ENCODE measurements at places on chromosomes 2 and 18.
A peak's percentile ranks its signal among the peaks of the same experiment; 100 is the strongest.

GRCh38 chr18:35117951-35118411, 76.8 kb downstream of the MAPRE2 start:
- no peak for DNase-seq

GRCh38 chr2:151918308-151918707, 90.1 kb upstream of the ARL5A start:
- DNase-seq = no peak

DNA sequence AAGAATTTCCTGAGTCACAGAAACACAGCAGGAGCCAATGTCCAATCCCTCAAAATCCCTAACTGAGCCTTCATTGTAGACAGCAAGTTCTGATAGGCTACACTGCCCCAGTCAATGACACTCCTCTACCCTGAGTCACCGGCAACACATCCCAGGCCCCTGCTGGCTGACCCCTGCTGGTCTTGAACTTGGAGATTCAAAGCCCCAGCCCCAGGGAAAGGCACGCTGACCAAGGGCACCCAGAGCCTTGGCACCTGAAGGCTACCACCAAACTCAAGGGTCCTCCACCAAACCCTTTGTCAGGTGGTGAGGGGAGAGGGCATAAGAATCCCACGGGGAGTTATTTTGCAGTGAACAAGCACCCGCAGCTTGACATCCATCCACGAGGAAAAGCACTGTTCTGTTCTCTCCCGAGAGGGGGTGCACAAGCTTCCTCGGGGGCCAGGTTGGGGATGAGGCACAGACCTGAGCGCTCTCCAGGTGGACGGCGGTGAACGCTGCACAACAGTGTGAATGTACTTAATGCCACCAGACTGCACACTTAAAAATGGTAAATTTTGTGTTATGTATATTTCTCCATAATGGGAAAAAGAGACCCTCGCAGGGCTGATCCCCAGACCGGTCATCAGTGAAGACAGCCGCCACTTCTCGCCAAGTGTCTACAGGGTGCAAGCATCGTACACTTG, 46.9 kb downstream of the TFCP2L1 start:
- DNase-seq = no peak

DNA sequence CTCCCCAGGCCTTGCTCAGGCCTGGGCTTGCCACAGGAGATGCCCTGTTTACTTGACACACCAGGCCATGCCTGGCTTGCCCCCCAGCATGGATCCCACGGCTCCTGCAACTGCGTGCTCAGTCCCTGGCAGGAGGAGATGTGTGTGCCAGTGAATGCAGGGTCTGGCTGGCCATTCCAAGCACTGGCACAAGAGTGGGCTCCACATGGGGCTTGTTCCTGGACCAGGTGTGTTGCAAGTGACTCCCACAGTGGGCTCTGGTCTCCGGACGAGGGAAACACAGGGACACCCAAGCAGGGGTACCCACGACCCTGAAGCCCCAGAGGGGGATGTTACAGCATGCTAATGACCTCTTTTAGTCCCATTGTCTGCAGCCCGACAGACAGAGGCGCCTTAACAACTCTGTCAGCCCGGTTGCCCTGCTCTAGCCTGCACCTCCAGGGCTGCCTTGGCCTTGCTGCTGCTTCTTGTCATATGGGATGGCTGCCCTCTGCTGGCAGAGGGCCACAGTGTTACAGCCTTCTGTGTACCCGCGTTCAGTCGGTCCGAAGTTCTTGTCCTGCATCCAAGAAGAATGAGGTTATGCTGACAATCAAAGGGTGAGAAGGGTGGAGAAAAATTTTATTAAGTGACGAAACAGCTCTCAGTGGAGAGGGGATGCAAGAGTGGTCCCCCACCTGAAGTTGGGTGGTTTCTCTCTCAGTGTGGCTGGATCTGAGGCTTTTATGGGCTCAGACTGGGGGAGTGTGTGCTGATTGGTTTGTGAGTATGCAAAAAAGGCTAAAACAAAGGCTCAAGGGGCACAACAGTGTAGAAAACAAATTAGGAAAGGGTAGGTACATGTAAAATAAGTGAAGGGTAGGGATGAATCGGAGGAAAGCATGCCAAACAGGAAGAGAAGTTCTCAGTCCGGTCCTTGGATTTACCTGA, 180.4 kb downstream of the MBD5 start:
- peak; percentile 63 for DNase-seq

- DNase-seq = no peak
These were observed 136.6 kb downstream of the MTCL1 start for GRCh38 chr18:8841781-8842485.

- no peak for DNase-seq
These were observed 10.1 kb upstream of the ATP8B1 start for GRCh38 chr18:57813245-57813644.

DNA sequence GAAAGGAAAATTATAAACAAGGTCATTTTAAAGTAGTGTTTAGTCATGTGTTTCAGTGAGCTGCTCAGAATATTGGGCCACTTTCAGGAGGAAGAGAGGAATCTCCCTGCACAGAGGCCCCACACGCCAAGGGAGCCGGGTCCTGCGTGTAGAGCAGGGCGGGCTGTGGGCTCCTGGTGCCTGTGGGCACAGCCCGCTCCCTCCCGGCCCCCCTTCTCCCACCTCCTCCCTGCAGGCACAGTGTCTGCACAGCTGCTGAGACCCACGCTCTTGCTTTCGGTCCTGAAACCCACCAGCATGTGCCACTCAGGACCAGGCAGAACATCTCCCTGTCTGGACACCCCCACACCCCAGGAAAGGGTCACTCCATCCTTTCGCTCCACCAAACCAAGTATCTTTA, 167.6 kb upstream of the SALL3 start:
- DNase-seq = no peak

DNA sequence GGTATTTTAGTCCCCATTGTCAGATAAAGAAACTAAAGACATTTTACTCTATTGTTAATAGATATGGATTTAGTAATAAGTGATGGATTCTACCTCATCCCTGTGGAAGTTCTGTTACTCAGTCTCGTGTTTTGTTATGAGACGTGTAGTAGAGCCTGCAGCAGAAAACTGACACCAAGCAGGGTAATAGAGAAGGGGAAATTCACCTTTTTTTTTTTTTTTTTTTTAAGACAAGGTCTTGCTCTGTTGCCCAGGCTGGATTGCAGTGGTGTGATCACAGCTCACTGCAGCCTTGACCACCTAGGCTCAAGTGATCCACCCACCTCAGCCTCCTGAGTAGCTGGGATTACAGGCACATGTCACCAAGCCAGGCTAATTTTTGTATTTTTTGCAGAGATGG, 164.5 kb downstream of the CERS6 start:
- no peak for DNase-seq

DNA sequence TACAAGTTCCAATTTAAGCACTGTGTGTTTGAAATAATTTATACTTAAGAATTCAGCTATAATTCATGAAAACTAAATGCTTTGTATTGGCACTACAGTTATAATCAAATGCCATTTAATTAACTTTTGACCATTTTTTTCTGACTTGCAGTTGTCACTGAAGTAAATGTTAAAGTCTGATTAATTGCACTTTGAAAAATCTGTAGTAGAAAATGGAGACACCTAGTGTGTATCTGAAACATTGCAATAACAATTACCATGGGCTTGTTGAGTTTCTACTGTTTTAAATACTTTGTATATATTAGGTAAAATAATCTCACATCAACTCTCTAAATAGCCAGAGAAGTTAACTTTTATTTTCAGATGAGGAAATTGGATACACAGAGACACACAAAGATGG, 458.6 kb upstream of the FSIP2 start:
- DNase-seq = no peak

- no peak for DNase-seq
These were observed 38.0 kb downstream of the DCDC2C start for GRCh38 chr2:3741396-3741795.

DNA sequence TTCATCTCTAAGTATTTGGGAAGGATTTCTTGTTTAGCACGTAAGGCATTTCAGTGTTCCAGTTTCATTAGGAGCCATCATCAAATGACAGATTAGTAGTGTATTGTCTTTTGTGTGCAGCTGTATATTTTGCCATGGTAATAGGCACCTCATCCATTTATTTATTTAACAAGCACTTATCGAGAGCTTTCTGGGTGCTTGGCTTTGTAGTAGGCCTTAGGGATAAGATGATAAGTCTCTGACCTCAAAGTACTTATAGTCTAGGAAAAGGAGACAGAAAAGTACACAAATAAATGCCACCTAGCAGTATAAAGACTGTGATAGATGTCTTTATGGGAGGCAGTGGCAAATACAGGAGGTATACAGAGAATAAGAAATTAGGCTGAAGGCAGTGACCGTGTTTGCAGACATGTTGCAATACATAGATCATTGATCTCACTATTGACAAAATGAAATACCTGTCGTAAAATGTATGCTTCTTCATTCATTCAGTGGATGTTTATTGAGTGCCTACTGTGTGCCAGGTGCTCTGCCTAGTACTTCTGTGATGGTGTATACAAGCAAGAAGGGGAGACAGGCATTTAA, 265.9 kb downstream of the SETBP1 start:
- no peak for DNase-seq

GRCh38 chr2:221019668-221020067, 552.4 kb downstream of the EPHA4 start:
- no peak for DNase-seq

- no peak for DNase-seq
These were observed 122.9 kb downstream of the ROCK1 start for GRCh38 chr18:20988726-20989125.

- no peak for DNase-seq
These were observed 43.7 kb downstream of the POU3F3 start for GRCh38 chr2:104897515-104898184.

GRCh38 chr2:232438091-232438490, 17.9 kb upstream of the ALPI start:
- DNase-seq = no peak

GRCh38 chr2:42182654-42183308, 13.6 kb downstream of the EML4 start:
- DNase-seq = no peak

DNA sequence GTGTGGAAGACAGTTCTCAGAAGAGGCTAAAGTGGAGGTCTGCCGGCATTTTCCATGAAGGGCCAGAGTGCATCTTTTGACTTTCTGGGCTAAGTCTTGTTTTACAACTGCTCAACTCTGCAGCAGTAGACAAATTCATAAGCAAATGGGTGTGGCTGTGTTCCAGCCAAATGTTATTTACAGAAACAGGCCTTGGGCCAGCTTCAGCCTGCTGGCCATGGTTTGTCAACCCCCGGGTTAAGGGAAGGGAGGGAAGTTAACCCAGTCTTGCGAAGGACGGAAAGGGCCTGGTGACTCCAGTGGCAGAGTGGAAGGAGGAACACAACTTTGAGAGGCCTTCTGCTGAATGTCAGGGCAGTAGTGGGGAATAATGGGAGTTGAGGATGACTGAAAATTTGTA, 34.3 kb upstream of the NCKAP5 start:
- no peak for DNase-seq

DNA sequence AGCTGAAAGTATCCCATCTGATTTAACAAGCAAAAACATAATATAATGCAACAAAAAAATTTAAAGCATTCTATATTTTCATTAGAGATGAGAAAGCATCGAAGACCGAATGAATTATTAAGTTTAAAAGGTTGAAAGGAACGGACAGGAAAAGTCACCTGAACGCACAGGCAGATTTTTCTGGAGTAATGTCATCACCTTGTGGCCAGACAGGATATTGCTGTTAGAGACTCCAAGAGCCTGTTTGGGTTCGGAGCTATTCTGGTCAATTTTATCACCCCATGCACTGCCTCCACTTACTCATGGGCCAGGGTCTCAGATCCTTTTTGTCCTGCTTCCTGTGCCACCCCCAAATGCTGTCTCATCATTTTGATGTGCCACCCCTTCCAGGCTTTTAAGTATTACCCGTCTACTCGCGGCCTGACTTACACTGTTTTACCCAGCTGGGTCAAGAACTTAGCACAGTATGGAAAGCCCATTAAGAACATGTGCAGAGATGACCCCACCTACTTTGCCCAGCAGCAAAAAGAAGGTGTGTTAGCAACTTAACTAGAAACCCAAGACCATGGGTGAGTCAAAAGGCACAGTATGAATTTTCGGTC, 27.3 kb downstream of the GKN2 start:
- DNase-seq = peak; percentile 61

GRCh38 chr18:62206593-62206992, 19.5 kb downstream of the RELCH start:
- DNase-seq = no peak

GRCh38 chr2:21627938-21628337, 504.2 kb downstream of the TDRD15 start:
- DNase-seq = no peak

DNA sequence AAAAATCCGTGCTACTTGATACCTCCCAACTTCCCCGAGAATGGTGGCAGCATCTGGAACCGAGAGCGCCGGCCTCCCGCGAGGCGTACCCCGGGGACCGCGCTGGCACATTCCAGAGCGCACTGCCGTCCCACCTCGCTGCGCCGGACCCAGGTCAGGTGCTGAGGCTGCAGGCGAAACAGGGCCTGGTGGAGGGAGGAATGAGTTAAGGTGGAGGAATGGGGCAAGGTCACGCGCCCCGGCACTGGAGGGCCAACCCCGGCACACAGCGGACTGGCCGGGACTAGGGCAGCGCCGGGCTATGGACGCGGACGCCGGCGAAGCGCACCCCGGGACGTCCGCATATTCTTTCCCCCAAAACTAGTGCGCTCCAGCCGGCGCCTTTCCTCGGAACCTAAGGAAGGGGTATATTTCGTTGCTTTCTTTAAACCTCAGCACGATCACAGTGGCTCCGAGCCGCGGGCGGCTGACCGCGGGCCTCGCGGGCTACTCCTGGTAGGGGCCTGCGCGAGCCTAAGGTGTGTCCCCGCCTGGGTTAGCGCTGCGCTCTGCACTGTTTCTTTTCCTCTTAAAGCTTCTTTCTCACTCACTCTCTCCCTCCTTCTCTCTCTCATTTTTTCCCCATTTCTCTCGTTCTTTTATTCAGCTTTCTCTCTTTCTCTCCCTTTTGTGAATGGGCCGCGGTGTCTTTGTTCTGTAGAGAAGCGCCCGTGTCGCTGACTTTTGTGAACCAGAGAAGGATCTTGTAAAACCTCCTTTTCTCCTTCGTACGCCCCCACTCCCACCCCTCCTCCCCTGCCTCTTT, 2.1 kb upstream of the OTX1 start:
- DNase-seq = peak; percentile 24
